Motor neuron (in vitro differentiated cells): ENCODE measurements at places on chromosomes 7 and 10. TPM values are rescaled to one million over a fixed set of nuclear protein-coding genes. Genes with fewer than 3 reads are reported as not detected.

DNA sequence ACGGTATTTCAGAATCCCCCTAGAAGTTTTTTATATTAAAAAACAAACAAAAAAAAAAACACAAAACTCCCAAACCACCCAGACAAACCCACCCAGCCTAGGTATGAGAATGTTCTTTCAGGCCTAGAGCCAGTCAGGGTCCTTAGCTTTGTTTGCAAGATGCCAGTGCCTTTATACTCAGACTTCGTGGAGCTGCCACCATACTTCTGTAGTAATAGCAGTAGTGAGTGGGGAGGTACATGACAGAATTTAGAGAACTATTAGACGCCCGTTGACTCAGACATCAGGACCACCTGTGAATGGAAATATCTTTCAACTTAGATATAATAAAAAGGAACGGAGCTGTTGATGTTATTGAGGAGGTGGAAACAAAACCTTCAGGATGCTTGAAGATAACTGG, 138.2 kb upstream of the MKLN1 start:
- ATAC-seq, result no peak

GRCh38 chr10:62058896-62059216, 157.4 kb downstream of the ARID5B start:
- no peak for ATAC-seq

GRCh38 chr10:81814842-81815241, 60.2 kb upstream of the NRG3 start:
- ATAC-seq, result no peak

GRCh38 chr10:88508796-88509195, 74.3 kb downstream of the RNLS start:
- ATAC-seq, result no peak

Gene KCNH2
- 0.59 and 0.61 TPM in 2 replicates for total RNA-seq
